Activated CD8-positive, alpha-beta T cell treated with anti-CD3 and anti-CD28 coated beads for 36 hours (primary cell): ENCODE measurements at places on chromosomes 7 and 10.

DNA sequence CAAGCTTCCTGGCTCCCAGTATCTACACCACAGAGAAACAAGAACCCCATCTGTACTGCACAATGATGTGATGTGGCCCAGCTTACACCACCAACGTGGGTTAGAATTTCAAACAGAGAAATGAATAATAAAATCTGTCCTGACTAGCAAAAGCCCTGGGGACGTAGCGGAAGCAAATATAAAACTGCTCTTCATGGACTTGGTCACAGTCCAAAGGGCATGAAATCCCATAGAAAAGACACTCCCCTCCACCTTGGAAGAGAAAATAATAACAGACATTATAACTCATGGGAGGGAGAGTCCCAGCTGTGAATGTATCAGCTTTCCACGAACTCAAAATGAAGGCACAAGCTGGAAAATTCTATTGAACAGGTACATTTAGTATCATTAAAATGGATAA, 205.3 kb upstream of the GALNT17 start:
- no peak for DNase-seq

DNA sequence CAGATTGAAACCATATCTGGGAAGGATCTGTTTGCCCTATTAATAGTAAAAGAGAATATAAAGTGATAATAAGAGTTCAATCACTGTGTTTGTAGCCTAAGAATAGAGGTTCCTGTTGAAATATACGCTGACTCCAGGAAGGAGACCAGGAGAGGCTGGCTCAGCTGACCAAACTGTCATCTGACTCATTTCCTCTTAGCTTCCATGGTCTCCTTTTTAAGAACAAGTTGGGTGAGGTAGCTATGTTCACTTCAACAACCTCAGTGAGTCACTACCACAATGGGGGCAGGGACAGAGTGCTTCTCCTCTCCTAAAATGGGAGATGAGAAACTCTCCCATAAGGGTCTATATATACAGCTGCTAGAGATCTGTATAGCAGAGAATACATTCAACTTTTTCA, 543.3 kb downstream of the CALN1 start:
- peak; percentile 43 for DNase-seq

GRCh38 chr7:2668401-2668800, 19.6 kb upstream of the AMZ1 start:
- no peak for DNase-seq

DNA sequence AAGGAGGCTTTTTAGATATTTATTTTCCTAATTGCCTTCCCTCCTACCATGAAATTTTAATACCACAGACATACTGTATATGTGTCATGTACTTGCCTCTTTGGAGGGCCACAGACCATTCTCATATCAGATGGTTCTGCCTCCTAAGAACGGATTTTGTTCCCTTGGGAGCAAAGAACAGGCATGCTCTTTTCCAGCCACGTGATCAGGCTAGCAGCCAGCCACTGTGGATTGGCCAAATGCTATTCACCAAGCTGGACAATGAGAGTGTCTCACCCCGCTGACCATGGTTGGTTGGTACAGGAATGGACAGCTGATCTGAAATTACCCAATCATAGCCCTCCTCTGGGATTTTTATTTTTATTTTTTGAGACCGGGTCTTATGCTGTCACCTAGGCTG, 21.5 kb upstream of the CRHR2 start:
- no peak for DNase-seq

DNA sequence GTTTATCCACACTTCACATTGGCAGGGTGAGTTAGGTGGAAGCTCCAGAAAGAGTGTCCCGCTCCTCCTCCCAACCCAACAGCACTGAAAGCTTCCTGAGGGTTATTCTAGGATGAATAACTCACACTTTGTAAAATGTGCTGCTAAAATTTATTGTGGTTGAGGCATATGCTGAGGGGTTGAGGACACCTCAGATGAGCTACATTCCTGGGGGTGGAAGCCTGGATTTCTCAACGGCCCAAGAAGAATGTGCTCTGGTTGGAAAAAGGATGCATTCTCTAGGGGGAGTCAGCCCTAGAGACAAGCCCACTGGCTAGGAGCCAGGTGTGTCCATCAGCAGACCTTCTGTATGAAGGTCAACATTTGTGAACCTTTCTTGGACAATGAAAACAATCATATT, 91.5 kb upstream of the PDE1C start:
- DNase-seq, result no peak

DNA sequence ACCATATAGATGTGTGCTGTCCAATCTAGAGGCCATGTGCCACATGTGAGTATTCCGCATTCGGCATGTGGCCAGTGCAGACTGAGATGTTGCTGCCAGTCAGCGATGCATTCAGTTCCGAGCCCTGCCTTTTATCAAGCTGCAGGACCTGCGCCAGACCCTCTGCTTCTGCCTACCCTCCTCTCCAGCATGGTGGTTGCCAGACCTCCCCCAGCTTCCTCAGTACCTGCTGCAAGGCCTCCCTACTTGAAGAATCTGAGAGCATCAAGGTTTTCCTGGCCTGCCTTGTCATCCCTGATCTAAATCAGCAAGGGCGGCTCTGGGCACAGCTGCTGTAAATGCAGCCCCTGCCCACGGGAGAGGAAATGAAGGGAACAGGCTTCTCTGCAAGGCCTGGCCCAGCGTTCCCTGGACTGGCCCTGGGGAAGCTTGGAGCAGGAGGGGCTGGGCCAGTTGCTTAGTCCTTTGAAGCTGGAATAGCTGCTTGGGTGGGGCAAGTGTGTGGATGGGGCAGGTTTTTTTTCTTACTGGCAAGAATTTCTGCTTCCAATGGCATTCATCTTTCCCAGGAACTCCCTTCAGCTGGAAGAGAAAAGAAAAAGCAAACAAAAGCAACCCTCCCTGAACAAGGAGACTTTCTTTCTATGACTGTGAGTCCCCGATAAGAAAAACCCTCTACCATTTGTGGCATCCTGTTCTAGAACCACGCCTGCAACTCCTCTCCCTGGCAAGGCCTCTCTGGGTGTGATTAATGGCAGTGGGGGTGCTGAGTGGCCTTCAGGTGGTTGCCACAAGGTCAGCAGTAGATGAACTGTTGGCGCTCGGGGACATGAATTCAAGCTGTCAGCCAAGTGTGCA, 93.0 kb downstream of the NHLRC2 start:
- peak; percentile 15 for DNase-seq

DNA sequence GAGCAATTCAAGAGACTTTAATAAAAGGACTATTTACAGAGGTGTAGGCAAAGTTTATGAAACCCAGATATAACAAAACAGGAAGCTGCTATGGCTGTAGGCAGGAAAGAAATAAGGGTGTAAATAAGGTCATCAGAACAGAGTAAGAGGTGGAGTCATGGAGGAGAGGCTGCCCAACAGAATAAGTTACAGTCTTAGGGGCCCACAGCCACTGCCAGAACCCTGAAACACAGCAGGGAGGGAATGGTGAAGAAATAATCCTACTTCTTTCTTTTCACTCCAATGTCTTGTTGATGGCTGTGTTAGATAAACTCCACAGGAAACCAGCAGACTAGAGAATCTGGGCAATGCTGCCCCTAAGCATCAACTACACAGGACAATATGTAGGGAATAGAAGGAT, 155.8 kb upstream of the TAC1 start:
- DNase-seq, result no peak

DNA sequence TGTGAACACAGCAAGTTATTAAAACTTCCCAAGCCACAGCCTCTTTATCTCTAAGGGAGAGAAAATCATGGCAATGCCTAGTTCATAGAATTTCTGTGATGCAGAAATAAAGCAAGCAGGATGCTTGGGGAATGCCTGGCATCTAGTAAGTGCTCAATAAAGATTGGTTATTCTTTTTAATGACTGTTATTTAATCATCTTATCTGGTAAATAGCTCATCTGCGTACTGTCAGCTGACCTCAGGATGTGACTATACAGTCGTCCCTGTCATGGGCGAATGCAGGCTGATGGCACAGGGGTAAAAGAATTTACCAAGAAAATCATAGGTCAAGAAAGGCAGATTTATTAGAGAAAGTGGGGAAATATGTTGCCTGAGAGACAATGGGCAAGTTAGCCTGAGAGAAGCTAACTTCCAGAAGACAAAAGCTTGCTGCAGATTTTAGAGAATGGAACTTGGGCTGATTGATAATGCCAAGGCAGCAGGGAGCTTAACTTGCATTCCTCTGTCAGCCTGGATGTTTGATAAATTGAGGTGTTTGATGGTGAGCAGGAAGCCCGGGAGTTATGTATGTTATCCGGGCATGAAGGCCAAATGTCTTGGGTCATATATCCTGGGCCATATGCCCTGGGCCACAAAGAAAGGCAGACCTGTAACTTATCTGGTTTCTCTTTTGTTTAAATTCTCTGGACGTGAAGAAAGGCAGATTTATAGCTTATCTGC, 126.0 kb downstream of the KCNMA1 start:
- no peak for DNase-seq

DNA sequence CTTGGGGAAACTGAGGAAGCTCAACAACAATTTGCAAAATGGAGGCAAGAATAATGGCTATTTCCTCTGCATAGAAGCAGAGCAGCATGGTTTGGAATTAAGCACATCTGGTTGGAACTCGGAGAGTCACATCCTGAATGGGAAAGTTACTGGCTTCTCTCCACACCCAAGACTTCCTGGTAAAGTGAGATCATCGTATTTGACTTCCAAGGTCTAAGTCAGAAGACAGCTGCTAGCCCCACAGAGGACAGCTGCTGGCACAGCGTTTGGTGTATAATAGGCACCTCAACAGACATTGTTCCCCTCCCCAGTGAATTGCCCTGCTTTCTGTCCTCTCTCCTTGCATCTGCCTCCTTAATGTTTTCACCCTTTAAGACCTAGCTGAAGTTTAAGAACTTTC, 37.0 kb upstream of the NRF1 start:
- no peak for DNase-seq

- no peak for DNase-seq
These were observed 107.3 kb downstream of the NRCAM start for GRCh38 chr7:108348913-108349312.

GRCh38 chr10:94016727-94017714, 23.3 kb downstream of the PLCE1 start:
- no peak for DNase-seq

- no peak for DNase-seq
These were observed 1.0 kb downstream of the TNS3 start for GRCh38 chr7:47580811-47581331.

GRCh38 chr7:424961-425793, 94.5 kb downstream of the PDGFA start:
- no peak for DNase-seq

DNA sequence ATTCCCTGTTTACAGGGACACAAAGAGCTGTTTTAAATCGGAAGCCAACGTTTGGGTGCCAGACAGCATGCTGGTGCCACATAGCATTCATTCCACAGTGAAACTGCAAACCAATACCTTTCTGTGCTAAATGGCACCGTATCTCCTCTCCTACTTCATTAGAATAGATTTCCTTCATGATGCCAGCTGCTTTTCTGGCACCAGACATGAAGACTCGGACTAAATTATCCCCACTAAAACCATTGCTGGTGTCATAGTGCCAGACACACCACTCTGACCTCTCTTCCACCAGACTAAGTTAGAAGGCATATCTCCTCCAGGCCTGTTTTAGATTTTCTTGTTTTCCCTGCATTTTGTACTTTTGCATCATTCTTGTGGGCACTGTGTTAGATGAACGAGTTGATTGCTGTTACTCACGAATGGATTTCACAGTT, 155.1 kb downstream of the ETV1 start:
- DNase-seq, result no peak

DNA sequence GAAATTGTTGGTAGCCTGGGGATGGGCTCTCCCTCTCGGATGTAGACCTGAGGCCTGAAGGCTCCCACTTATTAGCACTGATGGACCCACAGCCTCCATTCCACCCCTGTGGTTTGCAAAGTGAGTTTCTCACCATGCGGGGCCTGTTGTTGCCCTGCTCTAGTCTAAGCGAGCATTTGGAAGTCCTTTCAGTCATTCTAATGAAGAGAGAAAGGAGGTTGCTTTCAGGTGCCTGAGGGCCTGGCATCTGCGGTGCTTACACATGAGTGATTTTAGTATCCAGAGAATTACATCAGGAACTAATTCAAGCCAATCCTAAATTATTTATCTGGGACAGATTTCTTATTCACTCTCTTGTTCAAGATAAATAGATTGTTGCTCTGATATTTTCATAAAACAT, 61.6 kb downstream of the NAMPT start:
- DNase-seq, result no peak

GRCh38 chr10:63164166-63164623, 31.1 kb downstream of the NRBF2 start:
- DNase-seq, result no peak

GRCh38 chr10:35824704-35825103, 182.6 kb upstream of the FZD8 start:
- DNase-seq, result no peak

DNA sequence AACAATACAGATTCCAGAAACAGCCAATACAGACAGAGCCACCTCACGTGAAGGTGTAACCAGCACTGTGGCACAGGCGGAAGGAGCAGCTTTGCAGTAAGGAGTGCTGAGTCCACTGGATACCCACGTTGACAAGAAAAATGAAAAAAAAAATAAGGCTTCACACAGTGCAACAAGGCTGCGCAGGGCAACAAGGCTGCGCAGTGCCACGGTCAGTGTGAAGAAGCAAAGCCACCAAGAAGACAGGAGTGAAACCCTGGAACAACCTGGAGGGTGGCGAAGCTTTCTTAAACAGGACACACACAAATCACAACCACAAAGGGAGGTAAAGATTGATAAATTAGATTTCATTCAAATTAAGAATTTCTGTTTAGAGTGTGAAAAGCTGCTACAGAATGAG, 204.0 kb downstream of the MAD1L1 start:
- DNase-seq, result no peak

DNA sequence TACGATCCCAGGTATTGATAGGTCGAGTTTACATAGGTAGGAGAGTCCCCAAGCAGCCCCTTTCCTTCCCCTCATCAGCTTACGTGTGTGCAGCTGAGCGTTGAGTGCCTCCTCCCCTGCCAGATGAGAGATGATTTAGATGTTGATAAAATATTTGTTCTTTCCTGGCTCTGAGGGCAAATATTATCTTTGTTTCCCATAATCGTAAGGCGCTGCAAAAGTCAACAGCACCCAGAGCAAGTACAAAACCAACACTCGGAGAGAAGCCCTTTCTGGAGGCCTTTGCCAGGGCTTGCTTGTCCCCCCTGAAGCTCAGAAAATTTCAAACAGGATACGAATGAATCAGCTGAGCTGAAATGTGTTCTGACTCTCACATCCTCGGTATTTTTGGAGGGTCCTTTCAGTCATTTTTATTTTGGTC, 683.2 kb downstream of the LRMDA start:
- DNase-seq, result no peak
